Stimulated activated CD8-positive, alpha-beta memory T cell treated with anti-CD3 and anti-CD28 coated beads, Interleukin-15, amount 100 ng/mL, for 48 hours (primary cell): ENCODE measurements at places on chromosomes 2 and 18.

DNA sequence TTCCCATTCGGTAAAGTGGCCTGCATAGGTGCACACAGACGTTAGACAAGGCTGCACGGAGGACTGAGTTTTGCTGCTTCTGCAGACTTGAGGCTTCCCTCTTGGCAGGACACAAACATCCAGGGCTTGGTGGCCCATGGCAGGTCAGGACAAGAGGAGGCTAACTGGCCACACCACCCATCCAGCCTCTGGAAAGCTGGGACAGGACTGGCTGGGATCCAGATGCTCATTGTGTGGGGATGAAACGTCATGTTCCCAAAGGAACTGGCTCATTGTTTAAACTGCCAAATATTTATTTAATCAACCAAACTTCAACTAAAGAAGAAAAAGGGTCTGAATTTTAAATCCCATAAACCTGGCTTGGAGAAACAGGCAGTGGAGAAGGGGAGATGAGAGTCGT lies 239.1 kb upstream of the EPAS1 start:
- no peak for DNase-seq

DNA sequence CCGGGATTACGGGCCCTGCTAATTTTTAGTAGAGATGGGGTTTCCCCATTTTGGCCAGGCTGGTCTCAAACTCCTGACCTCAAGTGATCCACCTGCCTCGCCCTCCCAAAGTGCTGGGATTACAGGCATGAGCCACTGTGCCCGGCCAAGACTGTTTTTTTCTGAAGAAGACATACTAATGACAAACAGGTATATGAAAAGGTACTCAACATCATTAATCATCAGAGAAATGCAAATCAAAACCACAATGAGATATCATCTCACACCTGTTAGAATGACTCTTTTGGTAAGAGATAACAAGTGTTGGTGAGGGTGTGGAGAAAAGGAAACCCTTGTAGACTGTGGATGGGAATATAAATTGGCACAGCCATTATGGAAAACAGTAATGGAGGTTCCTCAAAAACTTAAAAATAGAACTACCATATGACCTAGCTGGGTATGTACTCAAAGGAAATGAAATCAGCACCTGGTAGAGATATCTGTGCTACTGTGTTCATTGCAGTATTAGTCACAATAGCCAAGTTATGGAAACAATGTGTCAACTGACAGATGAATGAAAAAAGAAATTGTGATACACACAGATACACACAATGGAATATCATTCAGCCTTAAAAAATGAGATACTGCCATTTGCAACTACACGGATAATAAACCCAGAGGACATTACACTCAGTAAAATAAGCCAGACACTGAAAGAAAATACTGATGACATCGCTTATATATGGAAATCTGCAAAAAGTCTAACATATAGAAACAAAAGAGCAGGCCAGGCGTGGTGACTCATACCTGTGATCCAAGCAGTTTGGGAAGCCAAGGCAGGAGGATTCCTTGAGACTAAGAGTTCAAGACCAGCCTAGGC lies 20.8 kb downstream of the SOS1 start:
- no peak for DNase-seq

- no peak for DNase-seq
Measured at GRCh38 chr2:3268705-3269029, 109.0 kb downstream of the EIPR1 start.

GRCh38 chr2:61277756-61278155 lies 115.8 kb downstream of the C2orf74 start:
- no peak for DNase-seq

GRCh38 chr18:55868909-55869308 lies 280.9 kb upstream of the TCF4 start:
- DNase-seq, result no peak

DNA sequence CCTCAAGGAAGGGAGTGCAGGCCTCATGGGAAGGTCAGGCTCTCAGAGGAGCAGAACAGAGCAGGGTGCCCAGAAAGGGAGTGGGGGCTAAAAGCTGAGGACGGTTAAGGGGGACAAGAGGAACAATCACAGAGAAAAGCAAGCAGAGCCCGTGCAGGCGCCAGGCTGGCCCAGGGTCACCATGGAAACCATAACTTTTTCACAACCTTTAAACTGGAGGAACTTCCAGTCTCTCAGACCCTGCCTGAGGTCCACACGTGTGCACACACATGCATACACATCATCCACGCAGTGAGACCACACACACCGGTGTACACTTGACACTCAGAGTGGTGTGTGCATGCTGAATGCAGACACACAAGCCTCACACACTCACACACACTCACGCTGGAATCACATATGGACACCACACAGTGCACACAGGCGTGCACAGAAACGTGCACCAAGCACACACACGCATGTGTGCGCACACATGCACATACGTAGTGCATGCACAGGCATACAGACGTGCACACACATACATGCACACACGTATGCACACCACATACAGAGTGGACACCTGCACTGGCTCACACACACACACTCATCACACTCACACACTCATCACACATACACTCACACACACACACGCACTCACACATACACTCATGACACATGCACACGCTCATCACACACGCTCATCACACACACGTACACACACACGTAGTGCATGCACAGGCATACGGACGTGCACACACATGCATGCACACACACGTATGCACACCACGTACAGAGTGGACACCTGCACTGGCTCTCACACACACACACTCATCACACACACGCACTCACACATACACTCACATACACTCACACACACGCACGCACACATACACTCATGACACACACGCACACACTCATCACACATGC lies 37.2 kb upstream of the SNED1 start:
- DNase-seq, result no peak

- DNase-seq, result no peak
Measured at GRCh38 chr2:144654523-144654922, 134.6 kb upstream of the ZEB2 start.

GRCh38 chr2:33588232-33588631 lies 10.9 kb downstream of the FAM98A start:
- no peak for DNase-seq

- no peak for DNase-seq
Measured at GRCh38 chr2:218285604-218286003, 6.7 kb downstream of the TMBIM1 start.

DNA sequence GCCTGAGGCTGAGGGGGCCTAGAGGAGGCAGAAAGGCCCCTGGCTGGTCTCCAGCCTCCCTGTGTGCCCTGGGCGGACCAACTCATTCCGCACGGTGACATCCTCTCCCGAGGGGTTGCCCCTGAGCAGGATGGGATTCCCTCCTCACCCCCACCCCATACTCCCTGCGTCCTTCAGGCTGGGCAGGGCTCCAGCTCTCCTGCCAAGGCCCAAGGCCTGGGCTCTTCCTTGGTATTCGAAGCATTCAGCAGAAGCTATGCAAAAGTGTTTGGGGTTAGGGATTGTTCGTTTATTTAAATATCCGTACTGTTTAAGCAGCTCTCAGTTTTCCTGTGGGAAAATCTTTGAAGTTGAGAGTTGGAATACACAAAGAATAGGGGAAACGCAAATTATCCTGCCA lies 113.1 kb upstream of the RAB12 start:
- DNase-seq, result no peak
